ENCODE measurements at places on chromosomes 6 and 20.

DNA sequence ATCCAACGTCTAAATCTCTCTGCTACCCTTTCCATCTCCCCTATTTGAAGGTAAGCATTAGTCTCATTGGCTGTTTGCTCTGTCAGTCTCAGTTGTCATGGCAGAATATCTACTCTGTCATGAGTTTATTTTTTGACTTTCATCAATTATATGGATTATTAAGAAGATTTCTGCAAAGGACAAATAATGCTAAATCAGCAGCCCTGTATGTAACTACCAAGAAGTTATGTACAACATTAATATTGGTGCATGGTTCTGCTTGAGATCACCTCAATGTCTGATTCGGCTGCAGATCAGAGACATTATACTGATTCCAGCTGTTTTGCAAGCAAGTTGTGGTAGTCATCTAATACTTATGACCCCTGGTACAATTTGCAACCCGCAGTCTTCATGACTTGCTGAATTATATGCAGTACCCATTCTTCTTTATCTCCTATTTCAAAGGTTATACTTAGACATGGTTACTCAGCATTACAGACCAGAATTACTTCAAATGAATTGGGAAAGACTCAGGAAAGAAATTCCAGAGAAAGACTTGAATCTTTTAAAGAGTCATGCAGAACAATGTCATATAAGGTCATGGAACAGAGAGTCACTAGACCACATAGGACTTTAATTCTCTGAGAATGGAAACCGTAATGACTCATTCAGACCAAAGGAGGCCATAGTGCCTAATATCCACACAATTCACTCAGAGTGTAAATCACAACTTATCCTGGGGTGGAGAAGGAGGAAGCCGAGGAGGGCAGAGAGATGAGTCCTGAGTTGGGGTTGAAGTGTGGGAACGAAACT is 201.4 kb downstream of the IBTK start:
- DNase-seq: no peak

DNA sequence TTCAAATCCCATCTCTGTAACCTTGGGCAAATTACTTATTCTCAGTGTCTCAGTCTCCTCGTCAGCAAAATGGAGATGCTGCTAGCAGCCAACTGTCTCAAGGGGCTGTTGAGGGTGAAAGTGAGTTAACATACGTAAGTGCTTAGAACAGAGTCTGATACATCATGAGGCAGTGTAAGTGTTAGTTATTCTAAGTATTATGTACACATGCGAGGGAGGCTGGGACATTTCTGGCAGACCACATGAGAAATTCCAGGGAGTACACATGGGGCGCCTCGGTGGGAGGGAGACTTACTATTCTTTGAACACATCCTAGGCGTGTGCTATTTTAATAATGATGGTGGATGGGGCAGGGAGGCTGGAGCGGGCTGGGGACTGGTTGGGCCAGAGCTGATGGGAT is 99.1 kb downstream of the DLGAP4 start:
- no peak for DNase-seq

DNA sequence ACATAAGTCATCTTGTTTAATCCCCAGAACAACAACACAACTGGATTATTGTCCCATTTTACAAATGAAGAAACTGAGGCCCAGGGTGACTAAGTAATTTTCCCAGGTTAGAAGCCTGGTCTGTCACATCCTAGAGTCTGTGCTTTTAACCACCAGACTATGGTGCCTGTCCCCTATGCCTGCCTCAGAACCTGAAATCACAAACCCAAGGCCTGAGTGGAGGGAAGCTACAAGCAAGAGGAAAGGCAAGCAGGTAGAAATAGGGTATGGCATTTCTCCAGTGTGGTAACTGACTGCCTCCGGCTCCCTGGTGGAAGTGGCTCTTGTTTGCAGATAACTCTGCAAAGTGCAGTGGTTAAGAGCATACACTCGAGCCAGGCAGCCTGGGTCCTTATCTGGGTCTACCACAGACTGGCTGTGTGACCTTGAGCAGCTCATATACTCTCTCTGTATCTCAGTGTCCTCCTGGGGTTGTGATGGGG is 2.5 kb downstream of the TMEM63B start:
- DNase-seq: no peak

DNA sequence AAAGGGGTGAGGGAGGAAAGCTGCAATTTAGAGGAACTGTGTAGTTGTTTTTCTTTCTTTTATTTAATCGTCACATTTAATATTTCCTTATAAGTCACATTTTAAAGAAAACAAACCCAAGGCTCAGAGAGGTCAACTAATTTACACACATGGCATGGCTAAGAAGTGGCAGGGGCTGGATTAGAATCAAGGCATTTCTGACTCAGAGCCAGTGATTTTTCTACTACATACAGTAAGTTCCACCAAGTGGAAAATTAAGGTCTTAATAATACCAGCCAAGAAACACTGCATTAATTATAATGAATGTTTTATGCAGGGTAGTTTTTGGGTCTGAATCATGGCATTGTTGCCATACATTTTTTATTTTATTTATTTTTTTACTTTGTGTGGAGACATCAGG is 607.7 kb upstream of the CITED2 start:
- no peak for DNase-seq

DNA sequence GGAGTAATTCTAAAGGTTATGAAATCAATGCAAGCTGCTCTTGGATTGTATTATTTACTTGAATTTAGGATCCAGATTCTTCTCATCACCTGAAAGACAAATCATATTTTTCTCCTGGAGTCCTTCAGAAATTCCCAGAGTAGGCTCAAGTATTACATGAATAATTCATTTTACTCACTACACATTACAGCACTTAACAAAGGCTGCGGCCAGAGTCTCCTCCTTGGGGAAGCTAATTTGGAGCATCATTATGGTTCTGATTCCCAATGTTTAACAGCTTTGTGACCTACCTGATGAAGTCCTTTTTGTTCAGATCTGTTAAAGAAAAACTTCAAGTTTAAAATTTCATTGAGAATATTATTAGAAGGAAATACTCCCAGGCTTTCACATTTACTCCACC is 28.7 kb downstream of the GRIK2 start:
- DNase-seq: no peak

- peak; percentile 30 for DNase-seq
Measured at GRCh38 chr20:17504066-17504897, 26.9 kb downstream of the BFSP1 start.

GRCh38 chr6:79064635-79065034 is 13.4 kb downstream of the PHIP start:
- DNase-seq: no peak

DNA sequence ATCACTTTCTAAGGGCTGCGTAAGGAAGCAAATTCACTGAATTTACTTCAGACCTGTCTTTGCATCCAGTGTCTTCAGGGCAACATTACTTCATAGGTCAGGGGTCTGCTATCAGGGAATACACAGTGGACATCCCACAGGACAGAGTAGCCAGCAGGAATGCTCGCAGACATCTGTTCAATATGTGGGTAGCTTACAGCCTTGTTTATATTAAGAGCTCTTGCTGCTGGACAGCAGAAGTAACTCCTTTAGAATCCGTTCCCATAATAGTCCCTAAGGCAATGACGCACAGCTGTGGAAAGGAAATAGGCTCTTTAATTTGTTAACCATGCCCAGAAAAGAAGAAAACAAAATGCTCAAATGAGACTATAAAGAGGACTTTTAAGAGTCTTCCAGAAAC is 198.7 kb downstream of the MOXD1 start:
- no peak for DNase-seq

DNA sequence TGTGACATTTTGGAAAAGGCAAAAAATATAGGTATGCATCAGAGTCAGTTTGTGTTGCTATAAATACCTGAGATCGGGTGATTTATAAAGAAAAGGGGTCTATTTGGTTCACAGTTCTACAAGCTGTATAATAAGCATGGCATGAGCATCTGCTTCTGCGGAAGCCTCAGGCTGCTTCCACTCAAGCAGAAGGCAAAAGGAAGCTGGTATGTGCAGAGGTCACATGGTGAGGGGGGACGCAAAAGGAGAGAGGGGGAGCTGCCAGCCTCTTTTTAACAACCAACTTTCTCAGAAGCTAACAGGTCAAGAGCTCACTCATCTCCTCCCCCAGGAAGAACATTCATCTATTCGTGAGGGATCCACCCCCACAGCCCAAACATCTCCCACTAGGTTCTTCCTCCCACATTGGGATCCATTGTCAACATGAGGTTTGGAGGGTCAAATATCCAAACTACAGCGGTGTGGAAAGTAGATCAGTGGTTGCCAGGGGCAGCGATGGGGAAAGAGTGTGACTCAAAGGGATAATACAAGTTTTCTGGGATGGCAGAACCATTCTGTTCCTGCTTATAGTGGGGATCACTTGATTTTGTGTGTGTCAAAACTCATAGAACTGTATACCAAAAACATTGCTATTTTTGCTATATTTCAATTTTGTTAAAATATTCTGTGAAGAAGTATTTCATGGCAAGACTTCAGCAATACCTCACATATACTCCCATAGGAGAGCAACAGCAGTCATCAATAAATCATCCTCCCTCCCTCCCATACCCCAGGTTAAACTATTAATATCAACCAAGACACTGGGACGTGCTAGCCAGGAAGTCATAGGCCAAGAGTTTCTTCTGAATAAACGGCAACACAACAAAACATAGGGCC is 9.9 kb upstream of the FAM50B start:
- no peak for DNase-seq

All from memory B cell (primary cell).